ENCODE measurements at places on chromosomes 13 and 19.

- DNase-seq: no peak
Measured at GRCh38 chr19:32165750-32166149, 179.7 kb upstream of the ZNF507 start.

DNA sequence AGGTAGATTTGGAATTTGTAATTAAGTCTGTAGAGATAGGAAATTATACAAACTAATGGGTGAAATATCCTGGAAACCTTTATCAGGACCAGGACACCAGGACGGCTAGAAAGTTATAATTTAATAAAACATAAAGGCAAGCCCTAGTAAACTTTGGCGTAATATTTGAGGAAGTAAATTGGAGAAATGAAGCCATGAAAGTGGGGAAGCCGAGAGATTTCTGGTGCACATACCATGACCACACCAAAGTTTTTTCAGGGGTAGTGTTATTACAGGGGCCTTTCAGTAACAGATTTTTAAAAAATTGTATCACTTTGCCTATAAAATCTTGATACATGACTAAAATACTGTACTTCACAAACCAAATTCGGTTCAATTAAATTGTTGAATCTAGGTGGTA is 54.7 kb upstream of the URAD start:
- DNase-seq: no peak

DNA sequence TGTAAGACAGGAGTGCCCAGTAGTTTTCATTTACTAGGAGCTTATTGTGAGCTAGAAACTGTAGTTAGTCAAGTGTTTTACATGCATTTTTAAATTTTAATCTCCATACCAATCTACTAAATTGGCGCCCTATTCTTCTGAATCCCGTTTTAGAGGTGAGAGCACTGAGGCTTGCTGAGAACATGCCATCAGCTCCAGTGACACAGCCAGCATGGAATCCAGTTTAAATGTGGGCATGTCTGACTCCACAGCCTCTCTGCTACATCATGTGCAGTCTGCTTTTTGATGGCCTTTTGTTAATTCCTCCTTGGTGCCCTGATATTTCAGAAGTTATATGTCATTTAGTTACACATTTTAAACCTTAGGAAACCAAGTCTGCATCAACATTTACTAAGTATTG is 325.4 kb downstream of the DLEU7 start:
- no peak for DNase-seq

- no peak for DNase-seq
Measured at GRCh38 chr13:104198801-104199200, 1132.6 kb upstream of the SLC10A2 start.

GRCh38 chr13:40681341-40682146 is 15.1 kb upstream of the FOXO1 start:
- no peak for DNase-seq

- no peak for DNase-seq
Measured at GRCh38 chr19:3668331-3669081, 31.8 kb downstream of the PIP5K1C start.

- no peak for DNase-seq
Measured at GRCh38 chr19:54790711-54791110, 12.7 kb upstream of the KIR2DL4 start.

DNA sequence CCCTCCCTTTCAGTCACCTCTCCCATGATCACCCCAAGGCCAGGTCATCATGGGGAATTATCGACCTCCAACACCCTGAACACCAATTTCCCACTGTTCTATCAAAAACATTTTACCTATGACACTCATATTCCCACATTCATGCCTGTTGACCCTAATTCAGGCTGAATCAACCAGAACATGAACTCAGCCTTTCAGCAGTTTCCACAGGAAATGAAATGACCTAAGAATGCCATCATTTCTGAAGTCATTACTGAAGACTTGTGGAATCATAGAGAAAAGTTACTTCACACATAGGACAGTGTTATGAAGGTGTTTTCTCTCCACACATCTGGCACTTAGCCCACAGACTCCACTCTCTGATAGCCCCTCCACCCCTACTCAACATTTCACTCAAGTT is 29.9 kb upstream of the FAM124A start:
- DNase-seq: no peak

DNA sequence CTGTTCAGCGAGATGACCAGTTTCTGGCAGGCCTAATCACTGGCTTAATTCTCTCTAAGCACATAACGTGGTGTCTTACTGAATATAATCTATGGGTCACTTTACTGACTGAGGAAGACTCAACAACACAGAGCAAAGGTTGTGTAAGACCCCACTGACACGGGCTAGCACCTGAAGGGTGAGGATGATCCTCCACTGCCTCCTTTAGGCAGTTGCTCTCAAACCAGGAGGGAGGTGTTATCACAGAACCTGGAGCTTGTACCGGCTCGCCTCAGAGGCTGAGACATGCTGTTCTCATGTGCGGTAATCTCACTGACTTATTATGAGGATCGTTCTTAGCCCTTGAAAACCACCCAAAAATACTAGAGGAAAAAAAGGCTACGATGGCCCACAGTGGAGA is 28.3 kb downstream of the RCBTB2 start:
- no peak for DNase-seq

GRCh38 chr19:14411161-14411937 is 7.8 kb downstream of the DDX39A start:
- no peak for DNase-seq

- DNase-seq: no peak
Measured at GRCh38 chr13:99809496-99809895, 162.1 kb downstream of the ZIC5 start.

- DNase-seq: no peak
Measured at GRCh38 chr13:99983499-99984401, 2.2 kb downstream of the ZIC2 start.

DNA sequence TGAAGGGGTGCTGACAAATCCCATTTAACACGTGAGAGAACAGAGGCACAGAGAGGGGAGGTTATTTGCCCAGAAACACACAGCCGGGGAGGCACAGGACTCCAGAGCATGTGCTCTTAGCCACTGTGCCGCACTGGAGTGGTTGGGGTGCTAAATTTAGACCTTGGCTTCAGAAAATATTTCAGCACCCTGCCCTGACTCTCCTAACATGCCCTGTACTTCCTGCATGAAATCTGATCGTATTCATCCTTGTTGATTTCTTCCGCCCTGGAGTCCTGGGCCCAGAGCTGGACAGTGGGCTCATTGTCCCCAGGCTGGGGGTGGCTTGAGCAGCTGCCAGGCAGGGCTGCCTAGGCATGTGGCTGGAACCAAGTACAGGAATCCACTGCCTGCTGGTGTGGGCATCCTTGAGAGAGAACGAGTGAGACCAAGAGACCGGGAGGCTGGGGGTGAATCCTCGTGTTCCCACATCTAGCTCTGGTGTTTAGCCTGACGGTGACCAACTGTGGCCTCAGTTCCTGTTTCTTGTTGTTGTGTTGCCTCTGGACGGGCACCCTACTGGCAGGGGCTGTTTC is 5.3 kb downstream of the SLC27A1 start:
- DNase-seq: no peak

GRCh38 chr19:16862826-16863415 is 25.9 kb upstream of the F2RL3 start:
- no peak for DNase-seq

DNA sequence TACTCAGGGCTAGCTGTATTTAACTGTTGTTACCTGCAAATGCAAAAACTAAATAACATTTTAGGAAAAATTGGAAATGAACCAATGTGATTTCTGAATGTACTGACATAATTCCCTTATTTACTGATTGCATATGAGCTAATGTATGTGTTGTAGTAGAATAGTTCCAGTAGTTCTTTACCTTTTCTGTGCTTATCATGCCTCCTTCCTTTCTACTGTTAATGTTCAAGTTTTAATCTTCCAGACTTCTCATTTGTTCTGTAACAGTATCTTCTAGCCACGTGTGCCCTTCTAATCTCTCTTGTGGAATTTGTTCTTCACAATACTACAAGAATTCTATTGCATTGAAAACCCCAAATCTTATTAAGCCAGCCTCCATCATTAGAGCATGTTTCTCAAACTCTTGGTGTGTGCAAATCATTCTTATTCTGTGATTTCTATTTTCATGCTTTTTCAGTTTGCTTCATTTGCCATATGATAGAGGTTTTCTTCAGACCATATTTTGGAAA is 17.7 kb downstream of the LSM14A start:
- DNase-seq: no peak

DNA sequence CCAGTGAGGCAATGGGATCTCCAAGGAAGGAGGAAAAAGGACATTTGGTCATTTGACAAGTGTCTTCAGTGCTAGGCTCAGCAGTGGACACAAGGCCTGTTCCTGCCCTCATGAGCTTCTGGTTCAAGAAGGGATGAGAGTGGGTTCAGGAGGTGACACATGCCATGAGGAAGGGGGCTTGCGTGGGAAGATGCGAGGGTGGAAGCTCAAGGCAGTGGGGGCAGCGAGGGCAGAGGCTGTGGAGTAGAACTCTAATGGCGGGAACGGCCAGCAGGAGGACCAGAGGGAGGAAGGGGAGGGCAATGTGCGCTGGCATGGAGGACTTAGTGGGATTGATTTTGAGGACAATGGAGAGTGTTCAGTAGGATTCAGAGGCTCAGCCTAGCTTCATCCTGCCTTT is 3.3 kb downstream of the PIK3R2 start:
- DNase-seq: no peak

- DNase-seq: no peak
Measured at GRCh38 chr19:41870401-41870873, 6.6 kb upstream of the CD79A start.

- no peak for DNase-seq
Measured at GRCh38 chr13:77696879-77697216, 639 bp upstream of the SLAIN1 start.

- no peak for DNase-seq
Measured at GRCh38 chr13:95304453-95304852, 3.2 kb upstream of the ABCC4 start.

- no peak for DNase-seq
Measured at GRCh38 chr13:101149735-101150384, 266.4 kb downstream of the NALCN start.

Data from stimulated activated CD8-positive, alpha-beta memory T cell treated with anti-CD3 and anti-CD28 coated beads, Interleukin-2, amount 100 ng/mL, for 1 hour (primary cell).